Stimulated activated CD8-positive, alpha-beta memory T cell treated with anti-CD3 and anti-CD28 coated beads, Interleukin-15, amount 100 ng/mL, for 48 hours (primary cell): ENCODE measurements at places on chromosomes 7 and 10.

- DNase-seq = no peak
Measured at GRCh38 chr10:48450741-48451466, 144.4 kb downstream of the MAPK8 start.

DNA sequence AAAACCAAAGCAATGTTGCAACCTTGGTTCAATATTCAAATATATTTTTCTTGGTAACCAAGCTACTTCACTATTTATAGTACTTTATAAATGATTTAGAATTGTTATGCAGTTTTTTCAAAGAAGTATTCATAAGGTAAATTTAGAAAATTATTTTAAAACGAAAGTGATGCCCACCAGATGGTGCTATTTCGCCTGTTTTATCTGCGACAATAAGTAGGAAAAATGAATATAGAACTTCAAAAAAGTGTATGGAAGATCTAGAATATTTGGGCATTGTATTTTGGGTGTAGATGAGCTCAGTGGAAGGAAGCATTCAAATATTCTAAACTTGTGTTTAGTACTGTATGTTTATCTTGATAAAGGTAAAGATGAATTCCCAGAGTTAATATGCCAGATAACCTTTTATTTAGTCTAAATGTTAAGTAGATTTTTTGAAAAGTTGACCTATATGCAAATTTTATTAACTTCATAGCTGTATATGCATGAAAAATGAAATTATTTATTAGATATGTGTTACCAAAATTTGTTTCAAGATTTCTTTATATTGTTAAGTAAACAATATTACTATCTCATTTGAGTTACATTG, 93.2 kb downstream of the ADK start:
- DNase-seq = no peak

DNA sequence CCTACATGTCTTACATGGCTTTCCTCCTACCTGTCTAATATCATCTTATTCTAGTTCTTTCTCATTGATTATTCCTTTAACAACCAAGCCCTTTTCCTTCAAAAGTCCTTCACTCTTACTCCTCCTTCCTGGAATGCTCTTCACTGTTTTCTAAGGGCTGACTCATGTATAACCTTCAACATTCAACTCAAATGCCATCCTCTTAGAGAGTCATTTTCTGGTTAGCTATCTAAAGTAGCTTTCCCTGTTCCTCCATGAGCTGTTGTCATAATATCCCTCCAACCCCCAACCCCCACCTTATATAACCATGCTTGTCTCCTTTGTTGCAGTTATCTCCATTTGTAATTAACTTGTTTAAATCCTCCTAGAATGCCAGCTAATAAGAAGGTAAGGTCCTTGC, 286.8 kb downstream of the ADK start:
- DNase-seq = no peak

DNA sequence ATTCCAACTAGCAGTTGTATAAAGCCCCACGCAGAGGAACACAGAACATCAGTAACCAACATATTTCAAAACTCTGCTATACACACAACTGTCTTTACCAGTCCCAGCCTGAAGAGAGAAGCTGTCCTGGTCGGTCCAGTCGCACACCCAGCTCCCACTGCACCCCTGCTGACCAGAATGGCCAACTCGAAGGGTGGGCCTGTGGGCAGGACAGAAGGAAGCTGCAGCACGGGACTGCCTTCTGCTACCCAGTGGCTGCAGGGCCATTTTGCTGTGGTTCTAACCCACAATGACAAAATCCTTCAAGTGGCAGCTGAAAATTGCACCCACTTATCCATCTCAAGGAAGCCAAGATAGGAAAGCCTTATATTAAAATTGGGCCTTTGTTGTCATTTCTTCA, 48.2 kb downstream of the GSDME start:
- DNase-seq = no peak

DNA sequence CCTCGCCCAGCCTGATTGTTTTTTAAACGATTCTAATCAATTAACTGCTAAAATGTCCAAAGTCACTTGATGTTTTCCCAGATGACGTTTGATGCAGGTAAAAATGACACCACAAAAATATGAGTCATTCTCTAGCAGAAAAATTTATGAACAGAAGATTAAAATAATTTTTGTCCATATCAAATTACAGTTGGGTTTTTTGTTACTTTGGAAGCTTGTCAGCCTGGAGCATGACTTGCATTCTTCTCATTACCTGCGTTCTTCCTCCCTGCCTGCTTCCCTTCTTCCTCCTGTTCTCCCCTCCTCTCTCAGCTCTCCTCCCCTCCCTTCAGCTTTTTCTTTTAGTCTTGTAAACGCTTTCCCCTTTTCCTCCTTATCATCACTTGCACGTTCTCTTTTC, 18.7 kb downstream of the IL15RA start:
- DNase-seq = no peak

DNA sequence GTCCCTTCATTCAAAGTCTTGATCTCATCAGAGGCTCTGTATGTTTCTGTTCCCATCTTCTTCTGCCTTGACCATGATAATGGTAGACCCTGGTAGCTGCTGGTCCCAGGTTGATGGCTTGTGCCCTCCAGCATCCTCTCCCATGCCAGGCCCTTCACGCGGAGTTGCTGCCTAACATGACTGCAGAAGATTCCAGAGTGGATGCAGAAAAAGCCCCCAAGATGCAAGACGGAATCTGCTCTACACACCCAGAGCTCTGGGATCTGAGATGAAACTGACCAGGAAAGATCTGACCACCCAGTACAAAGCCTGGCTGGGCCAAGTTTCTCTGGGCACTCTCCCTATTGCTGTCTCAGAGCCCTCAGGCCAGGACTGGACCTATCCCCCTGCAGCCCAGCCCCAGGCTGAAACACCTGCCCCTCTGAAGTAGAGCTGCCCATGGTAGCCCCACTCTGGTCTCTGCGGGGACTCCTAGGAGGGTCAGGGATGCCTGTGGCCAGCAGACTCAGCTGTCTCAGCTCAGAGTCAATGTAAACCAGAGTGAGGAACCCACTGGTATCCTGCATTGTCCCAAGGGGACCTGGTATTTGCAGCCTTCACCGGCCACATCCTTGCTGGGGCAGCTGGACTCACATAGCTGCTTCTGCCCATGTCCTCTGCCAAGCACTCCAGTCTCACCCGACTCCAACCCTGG, 9.5 kb upstream of the FRMD4A start:
- no peak for DNase-seq

DNA sequence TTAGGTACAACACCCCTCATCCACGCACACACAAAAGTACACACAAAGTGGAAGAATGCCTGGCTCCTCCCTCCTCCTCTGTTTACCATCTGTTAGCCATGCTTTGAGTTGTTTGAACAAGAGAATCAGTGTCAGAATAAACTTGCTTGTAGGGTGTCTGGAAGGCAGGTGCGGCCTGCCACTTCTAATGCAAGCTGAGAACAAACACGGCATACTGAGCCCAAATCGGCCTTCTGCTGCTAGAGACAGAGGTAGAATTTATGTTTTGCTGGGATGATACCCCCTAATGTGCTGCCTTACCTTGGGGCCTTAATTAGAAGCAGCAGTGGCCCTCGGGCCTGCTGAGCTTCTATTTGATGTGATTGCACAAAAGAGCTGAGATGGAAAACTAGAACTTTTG, 24.9 kb upstream of the FAM180A start:
- DNase-seq = no peak

GRCh38 chr7:930975-931758, 23.3 kb downstream of the ADAP1 start:
- no peak for DNase-seq
